ENCODE measurements at places on chromosomes 1 and 21. TPM values are rescaled to one million over a fixed set of nuclear protein-coding genes. Genes with fewer than 3 reads are reported as not detected.

The CLCA2 gene
- not detected for polyA plus RNA-seq

The HSD11B1 gene
- polyA plus RNA-seq: 488 TPM

The ITGB2 gene
- 9.6 TPM for polyA plus RNA-seq

The C1orf185 gene
- polyA plus RNA-seq: not detected
